Upper lobe of left lung (tissue), 6 donors: ENCODE measurements at places on chromosomes 3 and 15. TPM values are rescaled to one million over a fixed set of nuclear protein-coding genes. Genes with fewer than 3 reads are reported as not detected.

DNA sequence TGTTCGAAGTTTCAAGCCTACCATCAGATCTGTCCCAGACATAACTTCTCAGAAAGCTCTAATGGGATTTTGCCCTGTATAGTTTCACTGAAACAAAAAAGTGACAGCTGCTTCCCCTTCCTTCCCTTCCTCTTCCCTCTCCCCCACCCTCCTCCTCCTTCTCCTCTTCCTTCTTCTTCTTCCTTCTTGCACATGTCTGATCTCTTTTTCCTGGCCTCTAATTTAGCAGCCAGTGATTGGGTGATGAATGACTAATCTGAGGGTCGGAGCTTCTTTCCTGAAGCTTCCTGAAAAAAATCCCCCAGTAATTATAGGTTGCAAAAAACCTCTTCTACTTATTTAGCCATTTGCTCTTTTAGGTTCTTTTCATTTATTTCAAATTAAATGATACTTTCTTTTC, 168.7 kb downstream of the POTEB3 start:
- no peak for DNase-seq

The C3orf38 gene
- 28.9 TPM for total RNA-seq

The ARPP21 gene
- total RNA-seq = not detected

DNA sequence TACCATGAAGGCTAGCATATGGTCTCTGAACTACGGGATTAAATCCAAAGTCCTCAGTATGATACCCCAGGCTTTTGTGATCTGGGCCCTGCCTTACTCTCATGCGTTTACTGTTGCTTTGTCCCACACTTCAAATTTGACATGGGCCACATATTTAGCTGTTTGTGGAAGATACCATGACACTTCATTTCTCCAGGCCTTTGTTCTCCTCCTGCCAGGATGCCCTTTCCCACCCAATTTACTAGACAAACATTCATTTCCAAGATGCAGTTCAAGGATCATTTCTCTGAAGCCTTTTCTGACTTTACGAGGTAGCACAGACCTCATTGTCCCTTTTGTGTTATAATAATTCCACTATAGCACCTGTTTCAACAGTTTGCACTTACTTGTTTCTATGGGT, 2.2 kb upstream of the OXSM start:
- DNase-seq = no peak

GRCh38 chr3:72595927-72596610, 252.2 kb downstream of the SHQ1 start:
- DNase-seq = no peak

- peak; percentile 92 for DNase-seq
These were observed 23.6 kb downstream of the SEC61A1 start for GRCh38 chr3:128075522-128076482.
